ENCODE measurements at places on chromosomes 6 and 20.

GRCh38 chr20:63652192-63652980, 838 bp downstream of the STMN3 start:
- no peak for DNase-seq

GRCh38 chr6:17021539-17021889, 80.3 kb upstream of the STMND1 start:
- DNase-seq: no peak

DNA sequence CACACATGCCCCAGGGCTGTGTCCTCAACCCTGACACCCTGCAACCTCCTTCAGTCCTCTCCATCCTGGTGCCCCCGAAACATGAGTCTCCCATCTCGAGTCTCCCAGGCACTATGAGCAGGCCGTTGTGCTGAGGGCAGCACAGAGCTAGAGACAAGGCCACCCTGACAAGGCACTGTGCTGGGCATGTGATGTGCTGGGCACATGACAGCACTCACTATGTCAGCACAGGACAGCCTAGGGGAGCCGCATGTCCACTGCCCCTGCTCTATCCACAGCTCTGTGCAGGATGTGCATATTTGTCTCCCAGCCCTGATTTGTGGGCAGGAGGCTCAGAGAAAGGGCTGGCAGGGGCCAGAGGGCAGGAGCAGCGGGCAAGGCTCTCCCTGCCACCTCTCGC, 362.1 kb upstream of the AGPAT4 start:
- DNase-seq: no peak

DNA sequence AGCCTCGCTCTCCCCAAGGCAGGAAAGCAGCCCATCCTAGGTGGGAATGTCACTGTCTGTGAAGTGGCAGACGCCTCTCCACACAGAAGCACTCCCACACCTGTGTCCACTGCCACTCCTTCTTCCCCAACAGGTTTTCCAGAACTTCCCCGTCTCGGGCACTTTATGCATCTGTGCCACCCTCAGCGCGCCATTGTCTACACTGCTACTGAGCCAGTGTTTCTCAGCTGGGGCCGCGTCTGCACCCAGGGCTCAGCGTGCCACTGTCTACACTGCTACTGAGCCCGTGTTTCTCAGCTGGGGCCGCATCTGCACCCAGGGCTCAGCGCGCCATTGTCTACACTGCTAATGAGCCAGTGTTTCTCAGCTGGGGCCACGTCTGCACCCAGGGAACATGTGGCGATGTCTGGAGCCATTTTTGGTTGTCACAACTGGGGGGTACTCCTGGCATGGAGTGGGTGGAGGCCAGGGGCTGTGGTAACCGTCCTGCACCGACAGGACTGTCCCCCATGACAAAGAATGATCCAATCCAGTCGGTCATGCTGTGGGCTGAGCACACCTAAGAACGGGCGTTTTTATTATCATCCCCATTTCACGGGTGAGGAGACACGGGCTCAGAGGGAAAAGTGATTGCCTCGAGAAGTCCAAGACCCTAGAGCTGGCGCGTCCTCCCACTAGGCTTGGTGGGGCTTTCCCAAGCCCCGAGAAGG, 41.7 kb upstream of the ZBP1 start:
- no peak for DNase-seq

DNA sequence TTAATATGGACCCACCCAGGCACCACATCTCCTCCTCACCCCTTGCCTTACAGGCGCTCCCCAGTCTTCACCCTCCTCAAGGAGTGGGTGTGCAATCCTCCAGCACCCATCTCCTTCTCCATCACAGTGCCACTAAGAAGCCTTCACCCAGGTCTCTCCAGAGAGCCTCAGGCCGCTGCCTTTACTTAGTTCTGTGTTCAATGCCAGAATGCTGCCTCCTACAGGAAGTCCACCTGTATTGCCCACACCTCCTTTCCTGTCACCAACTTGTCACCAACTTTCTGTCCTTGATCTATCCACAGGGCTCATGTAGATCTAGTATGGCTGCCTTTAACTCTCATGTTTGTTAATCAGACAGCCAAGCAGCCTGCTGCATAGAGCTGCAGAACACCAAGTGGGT, 586 bp upstream of the LST1 start:
- no peak for DNase-seq

GRCh38 chr6:170344631-170345576, 38.3 kb downstream of the FAM120B start:
- DNase-seq: no peak

DNA sequence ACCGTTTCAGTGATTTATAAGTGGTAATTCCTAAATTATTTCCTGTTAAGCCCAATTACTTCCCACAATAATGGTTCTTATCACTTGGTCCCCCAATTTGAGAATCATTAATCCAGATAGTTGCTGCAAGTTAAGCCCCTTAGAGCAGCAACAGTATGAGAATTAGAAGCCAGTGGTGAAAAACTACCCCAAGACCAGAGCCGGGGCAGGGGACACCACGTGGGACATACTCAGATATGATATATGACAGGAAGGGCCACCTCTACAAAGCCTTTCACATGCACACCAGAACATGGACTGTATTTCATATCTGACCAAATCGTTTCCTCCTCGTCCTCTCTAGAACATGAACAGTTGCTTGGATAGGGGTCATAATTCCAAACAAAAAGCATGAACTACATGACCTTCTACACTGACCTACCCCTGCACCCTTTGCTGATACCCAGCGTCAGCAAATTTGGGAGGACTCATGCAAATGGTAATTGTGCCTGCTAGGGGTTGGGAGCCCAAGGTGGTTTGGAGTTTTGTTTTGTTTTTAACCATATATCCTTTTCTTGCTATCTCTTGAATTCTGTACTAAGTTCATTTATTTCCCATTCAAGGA, 3.9 kb downstream of the JAG1 start:
- DNase-seq: no peak

DNA sequence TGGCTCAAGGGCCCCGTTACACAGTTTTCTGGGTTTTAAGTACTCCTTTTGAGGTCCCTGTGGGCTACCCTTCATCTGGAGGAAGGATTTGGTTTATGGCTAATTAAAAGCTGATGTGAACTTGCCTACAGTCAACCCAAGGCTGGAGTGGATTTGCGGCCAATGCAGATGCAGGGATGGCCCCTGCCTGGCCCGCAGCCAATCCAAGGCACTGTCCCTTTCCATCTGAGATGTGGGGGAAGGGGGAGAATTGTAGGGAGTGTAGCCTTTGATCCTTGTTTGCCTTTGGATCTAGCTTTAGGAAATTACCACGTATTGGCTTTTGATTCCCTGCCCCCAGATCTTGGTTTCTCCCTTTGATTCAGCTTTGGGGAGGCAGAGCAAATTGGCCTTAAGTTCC, 128.0 kb upstream of the GGTLC1 start:
- no peak for DNase-seq

DNA sequence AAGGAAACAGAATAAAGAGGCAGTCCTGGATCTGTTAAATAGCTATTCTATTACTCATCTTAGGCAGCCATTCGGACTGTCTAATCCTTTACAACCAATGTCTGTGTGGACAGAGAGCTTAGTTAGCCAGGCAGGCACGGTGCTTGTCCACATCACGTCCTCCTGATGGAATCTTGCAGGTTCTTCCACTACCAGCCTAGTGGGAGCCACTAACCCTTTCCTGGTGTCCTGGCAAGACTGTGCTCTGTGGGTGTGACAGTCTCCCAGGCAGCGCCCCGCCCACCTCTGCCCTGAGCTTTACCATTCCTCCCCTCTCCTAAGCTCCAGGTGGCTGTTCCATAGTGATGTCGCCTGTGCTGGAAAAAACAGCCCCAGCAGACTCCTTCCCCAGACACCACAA, 78.3 kb upstream of the CLDN20 start:
- DNase-seq: no peak

- DNase-seq: no peak
These were observed 276.5 kb upstream of the TCF21 start for GRCh38 chr6:133612459-133612858.

- no peak for DNase-seq
These were observed 882.0 kb downstream of the TFAP2A start for GRCh38 chr6:9532621-9533557.

GRCh38 chr20:54525916-54526590, 50.7 kb downstream of the DOK5 start:
- DNase-seq: no peak

GRCh38 chr6:29685718-29686326, 4.9 kb upstream of the ZFP57 start:
- no peak for DNase-seq

- DNase-seq: peak; percentile 86
These were observed 104.9 kb upstream of the PRDM1 start for GRCh38 chr6:105981002-105981887.

DNA sequence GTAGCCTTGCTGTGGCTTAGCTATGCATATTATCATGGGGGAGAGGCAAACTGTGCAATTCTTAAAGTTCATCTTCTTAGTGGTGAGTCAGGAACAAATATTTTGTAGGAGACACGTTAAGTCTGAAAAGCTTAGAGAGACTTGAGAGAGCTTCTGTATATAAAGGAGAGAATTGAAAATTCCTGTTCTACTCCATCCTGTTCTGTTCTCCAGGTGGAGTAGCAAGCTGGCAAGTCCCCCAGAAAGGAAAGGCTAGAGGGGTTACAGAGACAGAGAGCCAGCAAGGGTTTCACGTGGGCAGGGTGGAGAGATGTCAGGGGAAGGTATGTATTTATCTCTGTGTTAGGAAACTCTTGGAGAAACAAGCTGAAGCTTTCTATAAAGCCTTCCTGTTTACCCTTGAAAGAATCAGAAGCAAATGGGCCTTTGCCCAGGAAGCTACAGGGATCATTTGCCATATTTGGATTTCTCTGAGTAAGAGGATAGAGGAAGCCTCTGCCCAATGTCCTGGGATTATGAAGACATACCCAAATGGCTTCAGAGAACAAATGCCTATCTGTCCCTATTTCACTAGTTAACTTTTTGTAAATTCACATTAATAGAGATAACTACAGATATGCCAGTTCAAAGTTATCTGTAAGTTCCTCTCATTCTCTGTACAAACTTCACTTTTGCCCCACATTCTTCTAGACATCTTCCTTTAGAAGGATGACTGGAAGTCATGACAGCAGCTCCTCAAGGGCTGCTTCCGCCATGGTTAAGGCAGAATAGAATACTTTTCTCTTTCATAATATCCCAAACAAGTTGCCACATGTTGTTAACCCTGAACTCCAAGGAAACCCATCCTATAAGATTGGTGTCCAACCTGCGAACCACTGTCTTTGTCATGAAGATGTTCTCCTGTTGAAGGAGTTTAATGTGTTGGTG, 126.7 kb upstream of the NEDD9 start:
- DNase-seq: no peak

DNA sequence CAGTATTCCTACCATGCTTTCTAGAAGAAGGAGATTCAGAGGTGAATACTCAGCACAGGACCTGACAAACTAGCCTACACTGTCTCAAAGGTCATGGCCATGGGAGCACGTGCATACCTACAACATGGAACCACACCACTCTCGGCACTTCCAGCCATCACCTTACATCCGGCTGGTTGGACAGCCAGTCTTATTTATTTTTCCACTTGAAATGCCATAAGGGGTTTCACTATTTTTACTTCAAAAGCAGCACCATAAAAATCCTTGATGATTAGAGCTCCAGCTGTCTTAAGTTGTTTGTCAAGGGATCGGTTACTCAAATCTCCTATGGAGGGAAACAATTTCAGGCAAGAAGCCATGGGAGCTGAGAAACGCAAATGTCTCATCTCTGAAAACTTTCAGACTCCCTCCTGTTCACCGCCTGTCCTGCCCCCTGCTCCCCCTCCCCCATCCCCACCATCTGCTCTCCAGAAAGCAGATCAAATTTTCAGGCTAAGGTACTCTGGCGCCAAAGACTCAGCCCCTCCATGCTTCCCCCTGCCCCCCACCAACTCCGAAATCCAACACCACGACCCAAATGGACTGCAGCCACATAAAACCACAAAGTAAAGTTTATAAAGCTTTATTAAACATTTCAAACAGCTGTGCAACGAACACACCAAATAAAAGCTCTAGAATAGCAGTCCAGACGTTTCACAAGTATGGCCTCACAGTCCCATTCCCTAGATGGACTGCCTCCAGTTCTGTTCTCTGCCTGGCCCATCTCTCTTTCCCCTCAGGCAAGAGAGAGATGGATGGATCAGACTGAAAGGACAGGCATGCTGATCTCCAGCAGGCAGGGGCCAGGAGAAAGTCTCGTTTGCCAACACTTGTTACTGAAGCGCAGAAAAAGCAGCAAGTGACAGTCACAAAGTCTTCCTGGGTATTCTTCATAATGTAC, 4.0 kb upstream of the NNAT start:
- DNase-seq: peak; percentile 56

GRCh38 chr6:157323255-157323965, at the start of gene TMEM242:
Gene TMEM242 (minus strand): TSS chr6:157323519. CDS start chr6:157323499, 20 bp downstream.
- DNase-seq: peak; percentile 96

GRCh38 chr6:51868591-51869355, 218.6 kb downstream of the PKHD1 start:
- no peak for DNase-seq

- DNase-seq: no peak
These were observed 67.0 kb downstream of the IYD start for GRCh38 chr6:150435832-150436231.

- DNase-seq: peak; percentile 16
These were observed 534.2 kb downstream of the HACE1 start for GRCh38 chr6:104325341-104326172.

DNA sequence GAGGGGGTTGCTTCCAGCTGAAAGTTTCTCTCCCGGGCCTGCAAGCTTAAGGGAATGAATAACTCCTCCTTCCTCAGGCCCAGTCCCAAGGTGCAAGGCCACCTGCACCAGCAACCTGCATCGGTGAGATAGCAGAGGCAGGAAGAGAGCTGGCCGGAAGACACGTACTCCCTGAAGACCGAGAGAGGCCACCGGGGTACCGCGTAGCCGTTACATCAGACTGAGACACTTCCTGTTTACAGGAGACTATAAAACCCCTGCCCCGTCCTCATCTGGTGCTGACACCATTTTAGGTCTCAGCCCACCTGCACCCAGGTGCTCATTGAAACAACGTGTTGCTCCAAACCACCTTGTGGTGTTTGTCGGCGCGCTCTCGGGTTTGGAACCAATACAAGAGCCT, 60.5 kb upstream of the PRND start:
- no peak for DNase-seq

- DNase-seq: no peak
These were observed 50.0 kb upstream of the ECI2 start for GRCh38 chr6:4185419-4185818.

GRCh38 chr20:20710443-20711315, 1.8 kb downstream of the RALGAPA2 start:
- peak; percentile 76 for DNase-seq

DNA sequence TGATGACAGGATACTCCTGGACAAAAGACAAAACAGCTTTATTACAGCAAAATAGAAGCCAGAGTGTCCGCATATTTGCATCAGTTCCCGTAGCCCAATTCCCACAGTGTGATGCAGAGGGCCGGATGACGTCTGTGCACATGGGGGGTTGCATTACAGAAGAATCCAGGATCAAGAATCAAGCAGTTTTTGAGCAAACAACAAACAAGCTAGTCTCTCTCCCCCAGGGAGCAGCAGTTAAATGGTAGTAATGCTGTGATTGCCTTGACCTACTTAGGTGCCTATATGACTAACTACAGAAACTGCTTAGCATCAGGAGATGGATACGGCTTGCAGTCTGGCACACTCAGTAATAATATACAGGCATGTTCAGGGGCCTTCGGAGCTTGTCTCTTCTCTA, 3.2 kb upstream of the SDHAF4 start:
- no peak for DNase-seq

GRCh38 chr20:64082820-64083377, 1.3 kb downstream of the LKAAEAR1 start:
- DNase-seq: no peak

All from left lung (tissue), 14 donors.